ENCODE measurements at places on chromosomes 2 and 18.

- no peak for DNase-seq
Measured at GRCh38 chr2:196980473-196980872, 54.0 kb upstream of the PGAP1 start.

DNA sequence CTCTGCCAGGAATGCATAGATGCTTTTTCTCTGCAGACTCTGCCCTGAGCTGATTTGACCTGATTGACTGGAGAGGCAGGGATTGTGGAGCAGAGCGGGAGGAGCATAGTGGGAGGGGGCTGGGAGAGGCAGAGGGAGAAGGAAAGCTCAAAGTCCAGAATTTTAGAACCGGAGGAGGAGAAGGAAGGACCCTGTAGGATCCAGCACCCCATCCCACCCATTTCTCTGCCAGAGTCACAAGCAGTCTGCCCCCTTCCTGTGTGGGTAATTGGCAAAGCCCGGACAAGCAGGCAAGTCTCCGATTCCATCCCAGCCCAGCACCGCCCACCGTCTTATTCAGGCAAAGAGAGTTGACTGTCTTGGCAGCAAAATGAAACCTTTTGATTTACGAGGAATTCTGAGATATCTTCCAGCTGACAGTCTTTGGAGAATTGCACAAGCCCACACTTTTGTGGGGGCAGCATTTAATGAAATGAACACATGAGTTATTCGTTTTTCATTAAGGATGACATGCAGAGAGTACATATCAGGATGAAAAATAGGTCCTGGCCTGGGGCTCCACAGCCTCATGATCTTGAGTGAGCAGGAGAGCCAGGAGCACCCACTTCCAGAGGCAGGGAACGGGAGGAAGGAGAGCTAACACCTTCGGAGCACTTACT is 103.1 kb downstream of the MCFD2 start:
- DNase-seq = no peak

- DNase-seq = no peak
Measured at GRCh38 chr2:161842736-161843433, 218.7 kb downstream of the SLC4A10 start.

DNA sequence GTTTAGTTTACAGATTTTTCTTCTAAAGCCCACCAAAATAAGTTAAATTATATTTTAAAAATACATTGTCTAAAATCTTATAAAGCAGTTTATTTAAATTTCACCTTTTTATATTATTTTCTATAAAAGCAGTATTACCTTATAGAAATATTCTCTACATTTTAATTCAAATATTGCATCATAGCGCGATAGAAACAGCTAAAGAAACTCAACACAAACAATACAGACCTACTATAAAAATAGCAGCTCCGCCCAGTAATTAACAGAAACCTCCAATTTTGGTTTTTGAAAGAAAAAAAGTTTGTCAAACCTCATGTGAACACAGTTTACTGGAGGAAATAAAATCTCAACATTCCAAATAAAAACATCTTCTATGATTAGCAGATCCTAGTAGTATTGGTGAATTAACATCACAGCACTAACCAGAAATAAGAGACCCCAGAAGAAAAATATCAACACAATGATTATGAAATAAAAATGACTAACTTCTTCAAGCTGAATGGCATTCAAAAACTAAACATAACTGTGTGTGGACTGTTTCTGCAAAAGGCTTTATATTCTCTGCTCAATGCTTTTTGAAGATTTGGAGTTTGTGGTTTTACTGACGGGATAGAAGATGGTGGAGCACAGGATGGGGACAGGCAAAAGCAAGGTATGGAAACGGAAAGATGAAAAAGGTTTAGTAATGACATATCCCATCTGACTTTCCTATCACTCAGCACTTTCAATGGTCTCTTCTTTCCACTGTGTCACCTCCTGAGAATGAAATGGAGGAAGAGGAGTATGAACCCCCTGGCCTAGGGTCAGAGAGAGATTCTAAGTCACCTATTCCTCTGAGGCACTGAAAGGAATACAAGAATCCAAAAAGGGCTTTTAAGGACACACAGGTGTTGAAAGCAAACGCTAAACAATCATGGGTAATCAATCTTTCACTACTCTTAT is 17.5 kb downstream of the MAP4K3 start:
- DNase-seq = no peak

- no peak for DNase-seq
Measured at GRCh38 chr2:218957671-218958070, 1.8 kb upstream of the CDK5R2 start.

GRCh38 chr2:128196471-128196931 is 105.5 kb downstream of the UGGT1 start:
- no peak for DNase-seq

Measured in stimulated activated CD4-positive, alpha-beta T cell treated with anti-CD3 and anti-CD28 coated beads, Interleukin-15, amount 100 ng/mL, for 1 hour (primary cell).